ENCODE measurements at places on chromosomes 13 and 19. TPM values are rescaled to one million over a fixed set of nuclear protein-coding genes. Genes with fewer than 3 reads are reported as not detected.

DNA sequence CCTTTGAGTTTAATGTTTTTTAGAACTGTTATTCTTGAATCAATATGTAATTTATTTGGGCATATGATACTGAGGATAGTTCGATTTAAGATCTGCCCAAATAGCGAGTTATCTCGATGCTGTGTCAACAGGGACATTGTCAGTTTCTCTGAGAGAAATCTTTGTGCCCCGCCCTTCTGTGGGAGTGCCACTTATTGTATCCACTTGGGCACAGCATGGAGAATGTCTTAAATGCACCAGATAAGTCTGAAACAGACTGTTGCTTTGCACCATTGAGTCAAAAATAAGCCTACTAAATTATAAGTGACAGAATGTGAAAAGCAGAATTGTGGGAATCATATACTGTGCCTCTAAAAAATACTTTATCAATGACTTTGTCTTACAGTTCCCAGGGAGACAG is 45.6 kb downstream of the RNASEH2B start:
- peaks cover 8% of the 10 kb centered on the region for H3K36me3 ChIP-seq
- no peak overlapping the region for H3K4me3 ChIP-seq
- H3K27me3 ChIP-seq, result no peaks in the 10 kb centered on the region
- DNase-seq, result no peak
- no peaks in the 10 kb centered on the region for H3K4me1 ChIP-seq

- no peak overlapping the region for H3K27ac ChIP-seq
- H3K4me3 ChIP-seq, result no peak overlapping the region
- H3K36me3 ChIP-seq, result no peaks in the 10 kb centered on the region
- H3K27me3 ChIP-seq, result no peaks in the 10 kb centered on the region
- DNase-seq, result no peak
These were observed 42.8 kb upstream of the NPAS1 start for GRCh38 chr19:46976845-46977320.

DNA sequence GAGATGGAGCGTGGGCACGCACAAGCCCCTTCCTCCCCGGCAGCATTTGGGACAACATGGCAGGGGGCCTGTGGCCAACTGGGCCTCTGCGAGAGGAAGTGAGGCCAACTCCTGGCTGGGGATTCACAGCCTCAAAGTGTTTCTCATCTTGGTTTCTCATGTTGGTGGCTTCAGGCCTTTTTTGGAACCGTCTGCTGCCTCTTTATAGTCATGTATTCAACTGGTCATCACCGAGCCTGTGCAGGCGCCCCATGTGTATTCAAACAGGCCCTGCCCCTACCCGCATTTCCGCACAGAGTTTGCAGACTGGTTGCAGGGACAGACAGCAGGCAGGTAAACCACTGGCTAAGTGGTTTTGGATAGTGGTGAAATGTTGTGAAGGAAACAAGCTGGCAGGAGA is 17.3 kb upstream of the RELB start:
- H3K4me3 ChIP-seq, result no peak overlapping the region
- no peak for DNase-seq
- H3K27ac ChIP-seq, result no peak overlapping the region
- H3K4me1 ChIP-seq, result no peaks in the 10 kb centered on the region
- H3K36me3 ChIP-seq, result peaks cover 6% of the 10 kb centered on the region

DNA sequence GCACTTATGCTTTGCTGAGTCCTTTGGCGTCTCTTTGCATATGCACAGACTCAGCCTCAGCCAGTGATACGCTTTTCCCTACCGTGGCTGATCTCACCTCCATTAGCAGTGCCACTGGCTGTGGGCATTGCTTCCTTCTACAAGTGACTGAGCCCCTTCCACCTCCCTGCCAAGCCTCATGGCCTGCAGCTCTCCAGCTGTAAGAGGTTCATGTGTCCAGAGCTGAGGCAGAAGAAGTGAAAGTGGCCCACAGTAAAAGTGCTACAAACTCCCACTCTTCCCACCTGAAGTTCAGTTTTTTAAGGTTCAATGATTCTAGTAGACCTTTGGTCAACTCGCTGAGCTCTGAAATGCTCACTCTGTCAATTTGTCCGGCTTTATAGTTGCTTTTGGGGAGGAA is 44.7 kb downstream of the SMARCA4 start:
- H3K4me3 ChIP-seq, result no peak overlapping the region
- H3K36me3 ChIP-seq, result peaks cover 25% of the 10 kb centered on the region
- H3K4me1 ChIP-seq, result no peaks in the 10 kb centered on the region

DNA sequence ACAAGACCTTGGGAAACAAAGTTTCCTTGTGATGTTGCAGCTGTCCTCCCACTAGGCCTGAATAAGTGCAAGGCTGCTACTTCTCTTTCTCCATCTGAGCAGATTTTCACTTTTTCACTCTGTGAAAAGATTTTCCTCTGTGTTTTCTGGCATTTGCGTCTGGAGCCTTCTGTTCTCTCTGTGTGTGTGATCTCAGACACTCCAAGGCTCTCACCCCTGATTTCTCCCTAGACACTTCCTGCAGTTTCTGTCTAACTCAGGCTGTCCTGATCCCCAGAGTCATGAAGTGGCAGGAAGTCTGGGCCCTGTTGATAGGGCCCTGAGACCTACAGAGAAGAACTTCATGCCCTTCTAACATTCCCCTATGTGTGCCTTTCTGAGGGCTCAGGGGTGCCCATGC is 37.2 kb downstream of the SIGLEC7 start:
- no peak overlapping the region for H3K4me3 ChIP-seq
- H3K36me3 ChIP-seq, result no peaks in the 10 kb centered on the region
- no peak overlapping the region for H3K27ac ChIP-seq
- H3K27me3 ChIP-seq, result no peaks in the 10 kb centered on the region

- no peaks in the 10 kb centered on the region for H3K27me3 ChIP-seq
- H3K36me3 ChIP-seq, result no peaks in the 10 kb centered on the region
- DNase-seq, result no peak
- H3K27ac ChIP-seq, result no peak overlapping the region
- H3K4me3 ChIP-seq, result no peak overlapping the region
- no peaks in the 10 kb centered on the region for H3K4me1 ChIP-seq
These were observed 2172.2 kb downstream of the PCDH9 start for GRCh38 chr13:65057986-65058385.

GRCh38 chr13:21701460-21701859 is 30.6 kb downstream of the FGF9 start:
- H3K27ac ChIP-seq, result no peak overlapping the region
- H3K27me3 ChIP-seq, result no peaks in the 10 kb centered on the region
- no peak overlapping the region for H3K4me3 ChIP-seq

GRCh38 chr19:36110487-36111199 is at the start of gene OVOL3:
Gene OVOL3 (plus strand): TSS chr19:36111143. CDS start chr19:36111203, 60 bp downstream.
- H3K4me3 ChIP-seq, result no peak within 1 kb of the TSS
- DNase-seq, result no peak
- H3K4me1 ChIP-seq, result 0 out of 2 replicates have a peak, but pooled peaks cover 3% of the 10 kb centered on the region

DNA sequence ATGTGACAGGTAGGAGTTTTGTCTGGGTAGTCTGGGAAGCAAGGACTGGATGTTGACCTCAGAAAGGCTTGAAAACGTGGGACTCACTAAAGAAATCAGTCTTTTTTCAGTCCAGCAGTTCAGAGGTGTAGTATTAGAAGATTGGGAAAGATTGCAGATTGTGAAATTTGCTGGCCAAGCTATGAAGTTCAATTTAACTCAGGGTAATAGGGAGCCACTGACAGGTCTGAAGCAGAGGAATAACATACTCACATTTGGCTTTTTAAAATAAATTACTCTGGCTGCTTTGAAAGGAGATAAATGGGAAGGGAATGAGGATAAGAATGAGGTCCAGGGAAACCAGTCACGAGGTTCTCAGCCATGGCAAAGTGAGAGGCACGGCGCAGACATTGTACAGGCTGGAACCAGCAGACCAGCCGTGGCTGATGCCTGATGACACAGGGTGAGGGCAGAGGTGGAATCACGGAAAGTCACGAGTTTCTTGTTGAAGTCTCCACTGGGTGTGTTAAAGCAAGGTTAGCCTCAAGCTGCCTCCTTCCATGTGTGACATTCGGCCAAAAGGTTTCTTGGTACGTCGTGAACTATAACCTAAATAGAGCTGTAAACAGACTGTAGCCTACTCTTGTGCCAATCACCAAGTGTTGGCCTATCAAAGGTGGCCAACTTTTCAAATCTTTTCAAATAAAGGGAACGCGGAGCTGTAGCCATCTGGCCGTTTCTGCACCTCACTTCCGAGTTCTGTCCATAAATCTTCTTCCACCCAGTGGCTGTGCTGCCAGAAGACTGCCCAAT is 377.6 kb downstream of the IRS2 start:
- no peaks in the 10 kb centered on the region for H3K4me1 ChIP-seq
- no peak overlapping the region for H3K27ac ChIP-seq
- H3K4me3 ChIP-seq, result no peak overlapping the region
- no peak for DNase-seq

Gene IL17D
- total RNA-seq, result 0.56 TPM

Gene MISP3
- 1.2 TPM for total RNA-seq

Gene ZNF30
- total RNA-seq, result 0.98 TPM

Gene NCAN
- total RNA-seq, result 0.10 TPM

Gene ZIK1
- 3.5 TPM for total RNA-seq

Gene DNAJC15
- 30.2 TPM for total RNA-seq

Gene RNF113B
- total RNA-seq, result not detected

Gene GIPC3
- total RNA-seq, result not detected

Gene CYP2F1
- not detected for total RNA-seq

Gene SLITRK1
- total RNA-seq, result 0.38 TPM

Measured in GM12878 (cell line).